ENCODE measurements at places on chromosomes 3 and 15. TPM values are rescaled to one million over a fixed set of nuclear protein-coding genes. Genes with fewer than 3 reads are reported as not detected.

Gene MAPKAPK3
- 225 TPM for total RNA-seq

DNA sequence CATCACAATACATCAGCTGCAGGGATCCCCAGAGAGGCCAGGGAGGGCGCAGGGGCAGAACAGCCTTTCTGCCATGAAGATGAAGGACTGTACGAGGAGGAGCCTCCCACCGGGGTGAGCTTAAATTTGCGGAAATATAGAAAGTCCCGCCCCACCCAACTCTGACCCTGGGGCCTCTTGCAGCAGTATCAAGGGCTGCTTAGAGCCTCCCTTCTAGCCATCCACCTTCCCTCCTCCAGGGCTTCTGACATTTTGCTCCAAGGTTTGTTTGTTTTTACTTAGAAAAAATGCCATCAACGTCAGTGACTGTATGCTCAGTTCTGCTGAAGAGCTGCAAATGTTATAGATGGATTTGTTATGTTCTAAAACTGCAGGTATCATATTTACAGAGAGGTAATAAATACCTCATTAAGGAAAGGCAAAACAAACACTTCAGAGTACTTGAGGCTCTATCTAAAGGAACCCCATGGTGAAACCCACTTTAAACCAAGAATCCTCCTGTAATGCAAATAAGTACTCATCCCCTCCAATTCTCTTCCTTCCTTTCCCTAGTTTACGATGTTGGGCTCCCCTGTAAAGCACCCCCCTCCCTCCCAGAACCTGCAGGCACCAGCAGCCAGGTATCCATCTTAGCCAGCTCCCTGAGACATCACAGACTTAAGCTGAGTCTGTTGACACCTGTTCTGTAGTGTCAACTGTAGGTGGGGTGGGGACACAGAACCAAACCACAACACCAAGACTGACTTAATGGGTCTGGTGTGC, 30.5 kb downstream of the RFTN1 start:
- H3K4me1 ChIP-seq = peaks cover 73% of the 10 kb centered on the region
- H3K27me3 ChIP-seq = no peaks in the 10 kb centered on the region
- peak overlapping the region; percentile 83 for H3K27ac ChIP-seq
- DNase-seq = peak; percentile 71
- peak overlapping the region; percentile 40 for H3K4me3 ChIP-seq

DNA sequence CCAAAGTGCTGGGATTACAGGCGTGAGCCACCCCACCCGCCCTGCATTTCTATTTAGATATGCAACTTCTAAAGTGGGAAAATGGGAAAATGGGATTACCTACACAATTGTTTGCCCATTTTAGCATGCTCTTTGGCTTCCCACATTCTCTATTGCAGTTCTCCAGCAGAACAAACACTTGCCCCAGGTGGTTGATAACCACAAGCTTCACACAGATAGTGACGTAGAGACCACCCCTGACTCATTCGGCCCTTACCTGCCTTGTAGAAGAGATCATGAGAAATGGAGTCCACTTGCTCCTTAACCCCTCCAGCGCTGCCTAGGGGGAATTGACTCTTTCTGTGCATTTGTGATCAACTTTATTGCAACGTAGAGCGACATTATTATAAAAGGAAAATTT, 83.2 kb upstream of the RAP2B start:
- H3K27me3 ChIP-seq = no peaks in the 10 kb centered on the region
- H3K4me3 ChIP-seq = no peak overlapping the region
- no peak overlapping the region for H3K27ac ChIP-seq
- DNase-seq = no peak

GRCh38 chr3:126927846-126928245, 55.1 kb upstream of the PLXNA1 start:
- H3K4me3 ChIP-seq = no peak overlapping the region
- peaks cover 24% of the 10 kb centered on the region for H3K4me1 ChIP-seq
- no peaks in the 10 kb centered on the region for H3K27me3 ChIP-seq
- no peak for DNase-seq

GRCh38 chr3:70433091-70433490, 120.7 kb upstream of the MDFIC2 start:
- no peaks in the 10 kb centered on the region for H3K36me3 ChIP-seq
- H3K27me3 ChIP-seq = no peaks in the 10 kb centered on the region
- no peak overlapping the region for H3K4me3 ChIP-seq
- no peaks in the 10 kb centered on the region for H3K4me1 ChIP-seq
- DNase-seq = no peak

Gene DLEC1
- 0.60 TPM for total RNA-seq

DNA sequence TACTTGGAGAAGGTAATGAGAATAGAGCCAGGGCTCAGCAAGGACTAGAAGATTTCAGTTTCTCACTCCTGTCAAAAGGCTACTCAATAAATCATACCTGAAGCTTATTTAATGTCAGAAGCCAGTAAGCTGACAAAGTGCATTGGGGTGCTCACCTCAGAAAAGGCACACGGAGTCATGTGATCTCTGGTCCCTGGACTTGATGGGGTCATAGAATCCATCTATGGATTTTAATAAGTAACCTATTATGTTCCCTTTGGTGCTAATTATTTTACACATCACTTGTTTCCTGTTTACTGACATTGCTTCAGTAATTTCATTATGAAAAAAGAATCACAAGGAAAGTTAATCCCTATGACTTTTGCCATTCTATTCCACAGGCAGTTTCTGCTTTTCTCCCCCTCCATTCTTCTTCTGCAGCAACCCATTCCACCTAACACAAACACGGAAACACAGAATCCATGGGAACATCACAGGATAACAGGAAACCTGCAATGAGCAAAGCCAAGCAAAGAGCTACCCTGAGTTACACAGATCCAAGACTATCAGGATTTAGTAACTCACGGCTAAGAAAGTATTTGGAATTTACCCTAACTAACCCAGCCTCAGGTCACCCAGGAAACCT, 159.6 kb downstream of the MEIS2 start:
- H3K27me3 ChIP-seq = no peaks in the 10 kb centered on the region
- no peaks in the 10 kb centered on the region for H3K36me3 ChIP-seq
- no peak overlapping the region for H3K27ac ChIP-seq
- H3K4me1 ChIP-seq = no peaks in the 10 kb centered on the region
- no peak overlapping the region for H3K4me3 ChIP-seq

- DNase-seq = no peak
- H3K27me3 ChIP-seq = no peaks in the 10 kb centered on the region
- H3K4me3 ChIP-seq = no peak overlapping the region
- no peak overlapping the region for H3K27ac ChIP-seq
- H3K36me3 ChIP-seq = no peaks in the 10 kb centered on the region
- no peaks in the 10 kb centered on the region for H3K4me1 ChIP-seq
These were observed 24.2 kb upstream of the TNK2 start for GRCh38 chr3:195932418-195933043.

- H3K4me3 ChIP-seq = no peak overlapping the region
- no peaks in the 10 kb centered on the region for H3K36me3 ChIP-seq
- no peak for DNase-seq
- H3K27me3 ChIP-seq = no peaks in the 10 kb centered on the region
- no peaks in the 10 kb centered on the region for H3K4me1 ChIP-seq
These were observed 141.2 kb upstream of the GADL1 start for GRCh38 chr3:31035681-31036080.

Gene PPP1R14D
- total RNA-seq = not detected

DNA sequence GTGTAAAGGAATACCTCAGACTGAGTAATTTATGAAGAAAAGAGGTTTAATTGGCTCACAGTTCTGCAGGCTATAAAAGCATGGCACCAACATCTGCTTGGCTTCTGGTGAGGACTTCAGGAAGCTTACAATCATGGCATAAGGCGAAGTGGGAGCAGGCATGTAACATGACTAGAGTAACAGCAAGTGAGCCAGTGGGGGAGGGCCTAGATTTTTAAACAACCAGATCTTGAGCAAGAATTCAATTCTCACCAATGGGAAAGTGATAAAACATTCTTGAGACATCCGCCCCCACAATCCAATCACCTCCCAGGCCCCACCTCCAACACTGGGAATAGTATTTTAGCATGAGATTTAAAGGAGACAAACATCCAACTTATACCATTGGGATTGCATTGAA, 44.2 kb upstream of the BCL2A1 start:
- DNase-seq = no peak
- H3K27ac ChIP-seq = no peak overlapping the region
- H3K4me3 ChIP-seq = no peak overlapping the region
- peaks cover 2% of the 10 kb centered on the region for H3K27me3 ChIP-seq

Gene MYRIP
- not detected for total RNA-seq

DNA sequence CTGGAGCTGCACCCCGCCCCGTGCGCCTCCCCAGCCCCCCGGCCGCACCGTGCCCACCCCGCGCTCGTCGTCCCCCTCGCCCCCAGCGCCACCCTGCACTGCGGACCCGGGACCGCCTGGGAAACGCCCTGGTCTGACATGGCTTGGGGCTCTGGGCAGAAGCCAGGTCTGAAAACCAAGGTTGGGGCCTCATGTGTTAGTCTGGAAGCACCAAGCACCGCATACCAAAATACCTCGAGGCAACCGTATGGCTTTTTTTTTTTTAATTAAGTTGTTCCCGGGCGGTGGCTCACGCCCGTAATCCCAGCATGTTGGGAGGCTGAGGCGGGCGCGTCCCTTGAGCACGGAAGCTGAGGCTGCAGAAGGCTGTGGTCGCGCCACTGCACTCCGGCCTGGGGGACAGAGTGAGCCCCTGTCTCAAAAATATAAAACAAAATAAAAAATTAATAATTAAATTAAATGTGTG, 91.5 kb upstream of the CHD2 start:
- H3K27me3 ChIP-seq = no peaks in the 10 kb centered on the region
- H3K4me1 ChIP-seq = peaks cover 50% of the 10 kb centered on the region
- no peak for DNase-seq
- peaks cover 8% of the 10 kb centered on the region for H3K36me3 ChIP-seq
